ENCODE measurements at places on chromosomes 11 and 22.

DNA sequence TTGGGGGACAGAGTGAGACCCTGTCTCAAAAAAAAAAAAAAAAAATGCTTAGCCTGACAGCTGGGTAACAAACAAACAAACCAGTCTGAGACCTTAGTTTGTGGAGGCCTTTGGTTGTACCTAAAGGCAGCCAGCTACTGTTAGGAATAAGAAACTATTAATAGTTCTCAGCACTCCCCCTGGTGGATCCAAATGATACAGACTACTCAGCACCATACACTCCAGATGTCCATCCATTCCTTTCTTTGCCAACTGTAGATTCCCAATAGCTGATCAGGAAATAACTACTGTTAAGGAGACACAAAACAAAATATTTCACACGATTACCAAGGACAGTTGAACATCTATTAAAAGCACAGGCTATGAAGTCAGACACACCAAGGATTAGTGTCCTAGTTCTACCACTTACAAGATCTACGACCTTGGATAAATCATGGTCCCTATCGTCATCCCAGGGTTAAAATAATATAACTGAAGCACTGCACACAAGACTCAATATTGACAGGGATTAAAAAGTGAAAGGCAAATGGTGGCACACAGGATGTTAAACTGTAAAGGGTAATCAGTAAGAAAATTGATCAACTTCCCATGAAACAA, 17.2 kb downstream of the CLDN25 start:
- DNase-seq: no peak

- no peak for DNase-seq
Observed at GRCh38 chr11:46676436-46677158, 23.8 kb downstream of the ARHGAP1 start.

DNA sequence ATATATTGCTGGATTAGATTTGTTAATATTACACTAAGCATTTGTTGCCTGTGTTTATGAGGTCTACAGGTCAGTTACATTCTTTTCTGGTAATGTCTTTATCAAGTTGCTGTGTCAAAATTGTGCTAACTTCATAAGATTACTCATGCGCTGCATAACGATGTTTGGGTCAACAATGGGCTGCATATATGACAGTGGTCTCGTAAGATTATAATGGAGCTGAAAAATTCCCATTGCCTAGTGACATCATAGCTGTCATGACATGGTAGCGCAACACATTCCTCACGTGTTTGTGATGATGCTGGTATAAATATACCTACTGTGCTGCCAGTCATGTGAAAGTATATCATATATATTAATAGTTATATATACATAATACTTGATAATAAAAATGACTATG, 34.2 kb downstream of the POLD3 start:
- no peak for DNase-seq

GRCh38 chr22:32579529-32580220, 105.1 kb downstream of the FBXO7 start:
- DNase-seq: no peak

DNA sequence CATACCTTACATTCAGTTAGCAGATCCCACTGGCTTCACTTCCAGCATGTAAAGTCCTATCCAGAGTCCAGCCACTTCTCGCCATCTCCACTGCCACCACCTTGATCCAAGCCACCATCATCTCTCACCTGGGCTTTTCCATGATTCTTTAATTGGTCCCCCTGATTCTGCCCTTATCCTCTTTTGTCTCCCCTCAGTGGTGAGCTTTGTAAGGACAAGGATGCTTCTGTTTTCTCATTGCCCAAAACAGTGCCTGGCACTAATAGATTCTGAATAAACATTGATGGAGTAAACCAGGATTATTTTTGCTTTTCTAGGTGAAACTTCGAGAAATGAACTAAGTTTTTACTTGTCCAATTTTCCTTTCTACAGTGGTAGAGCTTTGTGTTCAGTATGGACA, 4.4 kb downstream of the POLA2 start:
- DNase-seq: no peak

DNA sequence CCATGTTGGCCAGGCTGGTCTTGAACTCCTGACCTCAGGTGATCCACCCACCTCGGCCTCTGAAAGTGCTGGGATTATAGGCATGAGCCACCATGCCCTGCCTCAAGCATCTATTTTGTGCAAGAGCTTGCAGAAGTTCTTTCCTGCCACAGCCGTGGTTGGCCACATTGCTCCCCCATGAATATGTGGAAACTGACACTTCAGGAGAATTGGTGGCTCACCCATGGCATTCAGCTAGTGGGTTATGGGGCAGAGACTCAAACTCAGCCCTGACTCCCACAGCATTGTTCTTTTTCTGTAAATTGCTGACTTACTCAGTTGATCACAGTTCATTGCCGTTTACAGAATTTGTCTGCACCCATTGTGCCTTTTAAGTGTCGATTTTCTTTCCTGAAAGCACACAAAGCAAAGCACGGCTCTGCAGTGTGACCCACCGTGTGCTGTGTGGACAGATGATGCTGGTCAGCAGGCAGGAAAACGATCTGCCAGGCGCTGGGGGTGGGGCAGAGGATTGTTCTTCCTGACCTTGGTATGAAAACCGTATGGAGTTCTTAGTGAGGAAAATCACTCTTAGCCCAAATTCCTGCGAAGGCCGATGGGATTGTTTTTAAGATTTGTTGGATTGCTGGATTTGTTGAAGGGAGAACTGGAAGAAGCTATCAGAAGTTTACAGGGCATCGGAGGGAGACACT, 115.6 kb downstream of the PTPRJ start:
- no peak for DNase-seq

- DNase-seq: no peak
Observed at GRCh38 chr11:117064275-117064674, 34.0 kb downstream of the SIK3 start.

GRCh38 chr11:72524711-72525110, 90.4 kb upstream of the CLPB start:
- DNase-seq: no peak

GRCh38 chr11:114228435-114229411, 67.5 kb upstream of the NNMT start:
- no peak for DNase-seq

DNA sequence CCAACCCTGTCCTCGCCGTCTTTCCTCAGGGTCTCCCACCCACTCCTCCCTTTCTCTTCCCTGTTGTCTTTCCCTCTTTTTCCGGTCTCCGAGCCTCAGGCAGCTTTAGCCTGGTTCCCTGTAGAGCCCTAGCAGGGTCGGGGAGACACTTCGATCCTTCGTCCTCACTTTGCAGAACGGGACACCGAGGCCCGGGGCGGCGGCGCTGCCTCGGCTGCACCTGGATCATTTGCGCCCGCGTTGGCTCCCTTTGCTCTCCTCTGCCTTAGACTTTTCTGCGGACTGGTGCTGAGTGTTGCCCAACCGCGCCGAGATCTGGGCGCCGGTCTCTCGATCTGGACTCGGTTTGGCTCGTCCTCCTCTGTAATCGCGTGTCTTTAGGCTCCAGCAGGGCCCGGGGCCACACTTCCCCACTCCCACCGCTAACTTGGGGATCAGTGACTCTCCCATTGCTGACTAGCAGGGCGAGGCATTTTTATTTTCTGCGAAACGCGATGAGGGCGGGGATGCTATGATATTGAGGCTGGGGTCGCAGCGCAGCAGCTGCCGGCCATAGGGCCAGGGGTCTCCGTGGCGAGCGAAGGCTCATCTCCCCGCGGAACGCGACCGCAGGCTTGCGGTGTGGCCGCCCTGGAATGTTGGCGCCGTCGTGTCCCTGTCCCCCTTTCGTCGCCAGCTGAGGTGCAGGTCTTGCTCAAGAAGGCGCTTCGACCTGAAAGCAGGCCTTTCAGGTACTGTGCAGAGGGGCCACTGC, 1.6 kb upstream of the E2F8 start:
- DNase-seq: peak; percentile 15

DNA sequence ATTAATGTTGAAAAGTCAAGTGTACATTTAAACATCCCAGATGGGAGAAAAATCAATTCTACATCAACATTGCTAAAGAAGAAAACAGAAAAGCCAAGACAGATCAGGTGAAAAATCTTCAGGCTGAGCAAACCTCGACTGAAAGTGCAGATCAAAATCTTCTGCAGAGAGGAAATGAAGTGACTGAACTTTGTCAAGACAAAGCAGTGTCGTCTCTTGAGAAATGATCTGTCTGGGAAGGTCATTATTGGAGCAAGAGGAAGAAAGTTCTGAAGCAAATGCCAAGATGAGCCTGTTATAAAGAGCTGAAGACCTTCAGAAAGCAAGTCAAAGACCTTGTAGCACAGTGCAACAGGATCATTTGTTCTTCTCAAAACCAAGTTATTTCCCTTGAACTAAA, 5.8 kb upstream of the PLEKHB1 start:
- no peak for DNase-seq

GRCh38 chr11:111185266-111185665, 60.3 kb upstream of the POU2AF2 start:
- DNase-seq: no peak

DNA sequence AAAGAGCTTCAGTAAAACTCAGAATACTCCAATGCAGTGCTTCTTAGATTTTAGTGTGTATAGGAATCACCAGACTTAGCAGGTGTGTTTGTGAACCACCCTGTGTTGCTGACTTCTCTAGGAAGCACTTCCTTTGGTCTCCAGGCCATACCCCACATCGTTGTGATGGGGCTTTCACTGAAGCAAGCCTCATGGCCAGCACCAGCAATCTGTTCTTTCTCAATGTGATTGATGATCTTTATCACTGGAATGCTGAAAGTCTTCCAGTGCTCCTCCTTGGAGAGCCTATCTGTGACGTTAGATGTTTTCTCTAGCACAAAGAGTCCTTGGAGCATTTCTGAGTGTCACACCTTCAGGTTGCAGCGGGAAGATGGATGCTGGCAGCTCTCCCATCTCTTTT, 280.5 kb downstream of the DDX10 start:
- DNase-seq: no peak

GRCh38 chr22:31828739-31829138, 74.9 kb downstream of the DEPDC5 start:
- DNase-seq: no peak

DNA sequence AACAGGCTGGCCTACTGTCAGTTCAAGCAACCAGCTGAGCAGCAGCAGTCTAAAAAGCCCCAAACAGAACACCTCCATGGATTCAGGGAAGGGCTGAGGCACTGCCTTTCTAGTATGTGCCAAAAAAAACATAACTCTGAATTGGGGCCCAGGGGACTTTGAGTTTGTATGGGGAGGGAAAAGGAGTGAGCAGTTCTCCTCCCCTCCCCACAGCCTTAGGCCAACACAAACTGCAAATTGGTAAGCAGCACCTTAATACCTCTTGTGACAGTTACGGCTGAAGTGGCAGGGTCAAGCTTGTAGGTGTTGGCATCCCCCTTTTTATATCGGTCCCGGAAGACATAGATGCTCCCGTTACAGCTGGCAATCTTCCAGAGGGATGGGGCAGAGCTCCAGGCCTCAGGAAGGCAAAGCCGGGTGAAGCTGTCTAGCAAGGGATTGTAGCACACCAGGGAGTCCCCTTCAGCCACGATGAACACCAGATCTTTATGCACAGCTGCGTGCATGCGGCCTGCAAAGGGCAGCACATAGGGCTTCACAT, 6.0 kb downstream of the KBTBD4 start:
- no peak for DNase-seq

DNA sequence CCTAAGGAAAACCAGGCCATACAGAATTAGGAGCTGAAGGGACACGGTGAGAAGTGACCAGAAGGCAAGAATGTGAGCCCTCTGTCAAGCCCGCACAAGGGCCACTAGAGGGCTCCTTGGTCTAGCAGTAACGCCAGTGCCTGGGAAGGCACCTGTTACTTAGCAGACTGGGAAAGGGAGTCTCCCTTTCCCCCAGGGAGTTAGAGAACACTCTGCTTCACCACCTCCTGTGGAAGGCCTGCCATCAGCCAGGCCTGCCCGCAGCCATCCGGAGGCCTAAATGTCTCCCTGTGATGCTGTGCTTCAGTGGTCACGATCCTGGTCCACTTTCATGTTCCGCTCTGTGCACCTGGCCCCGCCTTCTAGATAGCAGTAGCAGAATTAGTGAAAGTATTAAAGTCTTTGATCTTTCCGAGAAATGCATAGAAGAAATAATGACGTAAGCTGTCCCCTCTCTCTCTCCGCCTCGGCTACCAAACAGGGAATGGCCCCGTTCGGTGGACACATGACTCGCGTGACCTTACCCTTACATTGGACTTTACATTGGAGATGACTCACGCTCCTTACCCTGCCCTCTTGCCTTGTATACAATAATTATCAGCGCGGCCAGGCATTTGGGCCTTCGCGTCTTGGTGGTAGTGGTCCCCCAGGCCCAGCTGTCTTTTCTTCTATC, 10.7 kb upstream of the GSTP1 start:
- no peak for DNase-seq

DNA sequence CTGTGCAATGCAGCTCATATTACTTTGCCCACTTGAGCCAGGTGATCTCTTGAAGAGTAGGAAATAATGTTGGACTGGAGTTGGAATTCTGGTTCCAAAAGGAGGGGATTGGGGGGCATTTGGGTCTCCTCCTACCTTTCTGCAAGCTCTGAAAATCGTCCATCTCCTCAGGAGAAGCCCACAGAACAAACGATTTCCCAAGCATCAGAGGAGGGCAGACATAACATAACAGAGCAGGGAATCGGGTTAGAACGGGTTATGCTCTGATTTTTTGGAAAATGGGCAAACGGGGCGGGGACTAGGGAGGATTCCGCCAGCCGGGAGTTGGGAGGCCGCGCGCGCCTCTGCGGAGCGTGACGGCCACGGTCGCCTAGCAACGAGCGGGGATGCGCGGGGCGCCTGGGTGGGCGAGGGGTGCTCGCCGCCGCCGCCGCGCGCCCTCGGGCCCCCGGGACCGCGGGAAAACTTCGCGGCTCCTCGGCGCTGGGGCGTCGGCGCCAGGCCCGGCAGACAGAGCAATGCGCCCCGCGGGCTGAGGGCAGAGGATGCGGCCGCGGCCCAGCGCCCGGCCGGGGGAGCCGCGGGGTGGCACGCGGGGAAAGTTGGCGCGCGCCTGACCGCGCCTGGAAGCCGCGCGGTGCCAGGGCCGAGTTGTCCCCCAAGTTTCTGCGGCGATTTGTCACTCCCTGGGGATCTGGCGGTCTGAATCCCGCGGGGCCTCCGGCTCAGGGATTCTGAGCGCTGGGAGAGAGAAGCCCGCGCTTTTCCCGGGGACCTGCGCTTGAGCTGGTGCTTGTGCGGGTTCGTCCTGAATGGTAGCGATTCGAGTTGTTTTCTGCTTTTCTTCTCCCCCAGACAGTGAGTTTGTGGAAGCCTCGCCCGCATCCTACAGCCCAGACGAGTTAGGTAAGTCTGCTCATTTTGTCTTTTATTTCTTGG, 27.8 kb upstream of the AMOTL1 start:
- peak; percentile 24 for DNase-seq

Measured in activated naive CD8-positive, alpha-beta T cell treated with anti-CD3 and anti-CD28 coated beads for 36 hours (primary cell).